GM19239 (cell line): ENCODE measurements at places on chromosomes 7 and 10.

- DNase-seq = no peak
Measured at GRCh38 chr10:75763652-75764051, 332.2 kb downstream of the LRMDA start.

DNA sequence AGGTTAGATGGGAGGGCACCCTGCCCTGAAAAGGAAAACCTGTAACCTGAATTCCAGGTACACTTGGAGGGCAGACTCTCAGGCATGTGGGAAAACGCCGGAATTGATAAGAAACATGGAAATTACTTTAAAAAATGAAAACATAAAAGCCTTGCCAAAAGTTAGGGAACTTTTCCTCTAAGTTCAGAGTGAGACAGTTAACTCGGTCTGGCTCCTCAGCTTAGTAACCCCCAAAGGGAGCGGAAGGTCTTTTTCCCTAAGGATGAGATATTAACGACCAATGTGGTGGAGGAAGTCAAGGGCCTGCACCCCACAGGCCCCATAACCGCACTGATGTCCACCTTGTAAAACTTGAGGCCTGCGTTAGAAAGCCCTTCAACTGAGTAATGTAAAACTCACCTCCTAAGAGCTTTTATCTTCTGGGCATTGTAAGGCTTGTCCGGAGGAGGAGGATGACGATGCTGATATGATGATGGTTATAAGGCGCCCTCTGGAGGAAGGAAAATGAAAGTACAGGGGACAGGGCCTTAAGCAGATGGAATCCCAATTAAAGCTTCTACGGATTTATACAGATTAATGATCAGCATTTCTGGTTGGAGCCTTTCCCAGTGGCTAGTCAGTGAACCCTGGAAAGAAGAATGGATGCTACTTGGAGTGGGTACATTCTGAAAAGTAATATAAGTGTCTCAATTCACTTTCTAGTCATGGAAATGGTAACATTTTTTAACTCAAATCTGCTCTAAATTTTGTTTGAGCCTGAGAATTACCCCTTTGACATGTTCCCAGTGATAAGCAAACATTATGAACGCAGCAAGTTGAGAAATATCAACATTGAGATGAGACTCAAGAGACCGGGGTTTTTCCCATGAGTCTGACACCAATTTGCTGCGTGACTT is 694 bp downstream of the COL1A2 start:
- peak; percentile 40 for DNase-seq

- no peak for DNase-seq
Measured at GRCh38 chr7:26052706-26053105, 99.3 kb upstream of the NFE2L3 start.

DNA sequence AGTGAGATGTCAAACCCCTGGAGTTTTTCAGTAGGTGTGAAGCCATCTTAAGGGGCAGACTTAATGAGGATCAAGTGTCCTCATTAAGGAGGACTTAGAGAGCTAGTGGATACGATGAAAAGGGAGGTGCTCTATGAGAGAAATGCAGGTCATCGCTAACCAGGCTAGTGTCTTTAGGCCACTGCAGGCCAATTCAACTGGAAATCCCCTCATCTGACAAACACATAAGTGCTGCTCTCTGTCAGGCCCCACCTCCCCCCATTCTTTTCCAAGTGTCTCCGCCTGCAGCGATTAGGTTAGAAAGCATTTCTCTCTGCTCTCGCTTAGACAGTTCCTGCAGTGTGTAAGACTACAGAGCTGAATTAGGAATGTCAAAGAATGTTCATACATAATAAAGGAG is 33.7 kb downstream of the RBM28 start:
- no peak for DNase-seq

GRCh38 chr10:133143546-133143945 is 16.5 kb upstream of the KNDC1 start:
- no peak for DNase-seq

- no peak for DNase-seq
Measured at GRCh38 chr7:139532636-139533155, 9.2 kb downstream of the CLEC2L start.

- no peak for DNase-seq
Measured at GRCh38 chr10:121596689-121597503, 1.3 kb downstream of the FGFR2 start.

DNA sequence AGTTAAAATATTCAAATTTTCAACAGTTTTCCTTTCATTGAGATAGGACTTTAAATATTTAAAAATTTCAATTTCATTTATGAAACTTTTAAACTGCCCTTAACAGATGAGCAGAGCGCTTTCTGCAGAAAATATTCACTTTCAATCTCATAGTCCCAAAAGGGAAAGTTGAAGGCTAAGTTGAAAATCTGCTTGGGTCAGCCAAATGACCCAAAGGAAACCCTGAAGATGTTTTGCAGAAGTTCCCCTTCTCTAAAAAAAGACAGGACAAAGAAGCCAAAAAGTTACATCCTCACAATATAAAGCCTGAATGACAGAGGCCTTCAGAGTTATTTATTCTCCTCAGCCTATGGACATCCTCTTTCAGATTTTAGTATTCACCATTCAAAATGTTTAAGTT is 17.6 kb upstream of the SCIN start:
- DNase-seq = no peak

GRCh38 chr10:12484941-12485805 is 135.8 kb downstream of the CAMK1D start:
- peak; percentile 7 for DNase-seq

DNA sequence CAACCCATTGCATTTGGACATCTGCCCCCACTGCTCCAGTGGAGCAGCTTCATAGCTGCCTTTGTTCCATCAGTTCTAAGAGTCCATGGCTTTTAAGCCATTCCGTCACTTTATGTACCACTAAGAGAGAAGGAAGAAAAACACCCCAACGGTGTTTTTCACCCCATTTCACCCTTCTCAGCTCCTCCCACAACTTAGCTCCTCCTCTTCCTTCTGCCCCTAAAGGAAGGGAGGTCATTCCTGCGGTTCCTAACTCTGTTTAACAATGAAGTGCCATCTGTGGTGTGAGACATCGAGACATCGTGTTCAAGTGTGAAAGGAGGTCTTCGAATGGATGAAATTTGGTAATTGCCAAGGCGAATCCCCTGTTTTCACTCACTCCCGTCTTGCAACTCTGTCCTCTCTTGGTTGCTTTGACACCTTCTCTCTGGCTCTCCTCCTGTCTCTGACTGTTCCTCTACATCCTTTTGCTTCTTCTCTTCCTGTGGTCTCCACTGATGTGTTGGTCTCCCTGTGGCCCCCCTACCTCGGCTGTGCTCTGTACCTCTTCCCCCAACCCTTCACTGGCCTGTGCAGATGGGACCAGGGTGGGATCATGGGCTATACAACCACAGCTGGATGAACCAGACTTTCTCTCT is 23.0 kb downstream of the SMKR1 start:
- no peak for DNase-seq

DNA sequence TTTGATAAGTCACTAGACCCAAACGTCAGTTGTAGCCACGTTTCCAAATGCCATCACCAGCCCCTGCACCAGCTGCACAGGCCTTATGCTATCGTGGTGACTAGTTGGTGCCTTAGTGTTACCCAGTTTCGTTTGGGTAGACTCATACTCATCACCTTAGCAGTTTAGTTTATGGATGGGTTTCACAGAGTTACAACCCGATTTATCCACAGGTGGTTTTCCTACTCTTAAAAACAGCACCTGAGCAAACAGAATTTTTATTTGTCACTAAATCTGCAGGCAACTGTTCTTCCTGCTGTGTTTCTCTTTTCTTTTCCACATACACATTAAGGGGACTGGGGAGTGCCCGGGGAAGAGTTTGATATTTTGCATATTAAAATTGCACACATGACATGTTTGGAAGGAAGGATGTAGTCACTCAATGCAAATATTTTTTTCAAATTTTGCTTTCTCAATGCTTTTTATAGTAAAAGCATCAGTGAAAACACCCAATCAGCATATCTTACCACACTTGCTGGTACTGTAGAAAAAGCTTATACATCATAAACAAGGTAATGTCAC is 41.6 kb downstream of the PDSS1 start:
- DNase-seq = no peak

DNA sequence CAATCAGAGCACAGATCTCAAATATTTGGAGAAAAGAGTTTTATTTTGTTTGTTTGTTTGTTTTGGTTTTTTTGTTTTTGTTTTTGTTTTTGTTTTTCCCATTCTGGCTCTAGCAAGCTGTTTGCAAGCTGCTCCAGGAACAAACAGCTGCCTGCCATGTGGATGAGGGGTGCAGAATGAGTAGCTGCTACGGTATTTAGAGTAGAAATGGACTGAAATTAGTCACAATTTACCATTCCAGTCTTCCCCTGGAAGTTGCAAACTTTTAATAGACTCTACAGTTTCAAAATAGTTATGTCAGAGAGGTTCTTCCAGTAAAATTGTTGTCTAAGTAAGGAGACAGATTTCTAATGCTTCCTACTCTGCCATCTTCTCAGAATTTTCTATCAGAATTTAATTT is 27.1 kb upstream of the TAS2R16 start:
- DNase-seq = no peak

- DNase-seq = no peak
Measured at GRCh38 chr7:43697690-43698089, 31.6 kb downstream of the COA1 start.

DNA sequence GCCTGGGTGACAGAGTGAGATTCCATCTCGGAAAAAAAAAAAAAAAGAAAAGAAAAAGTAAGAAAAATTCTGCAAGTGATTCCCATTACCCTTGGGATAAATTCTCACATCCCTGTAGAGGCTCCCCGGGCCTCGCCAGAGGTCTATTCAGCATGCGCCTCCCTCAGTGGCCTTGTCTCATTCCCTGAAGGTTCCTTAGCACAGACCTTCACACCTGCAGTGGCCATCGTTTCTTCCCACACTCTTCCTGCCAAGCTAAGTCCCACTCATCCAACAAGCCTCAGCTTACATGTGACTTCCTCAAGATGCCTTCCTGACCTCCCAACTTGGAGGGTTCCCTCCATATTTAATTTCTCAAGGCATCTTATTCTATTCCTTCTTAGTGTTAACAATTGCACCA is 20.9 kb upstream of the BAG3 start:
- DNase-seq = no peak

GRCh38 chr7:52249741-52250140 is 785.7 kb upstream of the POM121L12 start:
- DNase-seq = no peak

- DNase-seq = no peak
Measured at GRCh38 chr10:89980166-89980565, 278.8 kb downstream of the KIF20B start.

GRCh38 chr10:129660569-129660968 is 193.5 kb downstream of the MGMT start:
- DNase-seq = no peak
